Stimulated activated CD4-positive, alpha-beta T cell treated with anti-CD3 and anti-CD28 coated beads, Interleukin-1b, Interleukin-23, amount 100 ng/mL, for 1 hour (primary cell): ENCODE measurements at places on chromosomes 1 and 21.

GRCh38 chr1:201786824-201787223, 42.1 kb upstream of the IPO9 start:
- no peak for DNase-seq

GRCh38 chr1:230073371-230074035, 6.5 kb downstream of the GALNT2 start:
- DNase-seq = no peak

GRCh38 chr1:97270508-97271307, 549.1 kb downstream of the PTBP2 start:
- DNase-seq = no peak

GRCh38 chr1:228340686-228341449, 65.8 kb downstream of the TRIM11 start:
- DNase-seq = no peak

DNA sequence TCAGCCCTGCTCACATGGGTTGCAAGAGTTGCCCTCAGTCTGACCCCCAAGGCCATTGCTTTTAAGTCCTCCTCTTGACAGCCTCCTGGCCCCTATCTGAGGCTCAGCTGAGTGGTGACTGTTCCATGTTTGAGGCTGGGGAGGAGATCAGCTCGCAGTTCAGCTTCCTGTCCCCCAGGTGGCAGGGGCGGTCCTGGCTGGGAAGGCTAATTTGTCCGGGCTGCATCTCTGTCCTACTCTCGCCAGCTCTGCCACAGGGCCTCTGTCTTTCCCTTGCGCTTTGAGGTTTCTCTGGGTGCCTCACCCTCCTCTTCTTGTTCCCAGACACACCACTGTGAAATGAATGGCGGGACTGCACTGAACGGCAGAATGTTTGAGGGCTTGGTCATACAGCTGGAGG, 157.3 kb downstream of the KCNJ6 start:
- no peak for DNase-seq
